ENCODE measurements at places on chromosomes 6 and 20. TPM values are rescaled to one million over a fixed set of nuclear protein-coding genes. Genes with fewer than 3 reads are reported as not detected.

The CAGE1 gene
- total RNA-seq = not detected

DNA sequence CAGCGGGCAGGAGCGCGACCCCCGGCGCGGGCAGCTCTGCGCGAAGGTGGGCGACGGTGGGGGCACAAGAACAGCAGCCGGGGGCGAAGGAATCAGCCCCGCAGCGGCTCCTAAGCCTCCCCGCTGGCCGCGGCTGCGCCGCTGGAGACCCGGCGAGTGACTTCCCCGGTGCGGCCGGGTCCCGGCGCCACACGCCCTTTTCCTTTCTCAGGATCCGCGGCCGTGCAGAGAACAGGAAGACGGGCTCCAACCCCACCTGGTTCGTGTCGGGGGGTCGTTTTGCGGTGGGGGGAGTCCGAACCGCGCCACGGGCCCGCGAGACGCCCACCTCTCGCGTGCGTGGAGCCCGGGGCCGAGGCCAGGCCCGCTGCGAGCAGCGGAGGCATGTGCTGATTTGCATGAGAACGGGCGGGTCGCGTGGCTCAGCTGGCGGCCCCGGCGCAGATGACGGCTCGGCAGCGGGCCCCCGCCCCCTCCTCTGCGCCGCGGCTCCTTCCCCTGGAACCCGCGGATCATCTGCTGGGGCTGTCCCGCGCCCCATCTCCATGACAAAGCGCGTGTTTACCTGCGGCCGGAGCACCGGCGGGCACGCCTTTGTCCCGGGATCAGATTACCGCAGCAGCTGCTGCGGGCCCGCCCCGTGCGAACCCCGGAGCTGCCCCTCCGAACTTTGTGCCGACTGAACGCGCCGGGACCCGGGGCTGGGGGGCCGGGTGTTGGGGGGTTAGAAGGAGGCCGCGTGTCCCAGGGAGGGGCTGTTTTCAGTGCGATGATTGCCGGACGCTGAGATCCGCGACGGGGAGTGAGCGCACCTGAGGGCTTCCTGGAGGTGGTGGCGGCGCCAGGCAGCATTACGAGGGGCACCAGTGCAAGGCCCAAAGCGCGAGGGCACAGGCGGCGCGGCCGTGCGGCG is 4.9 kb upstream of the DLL1 start:
- no peak for DNase-seq

- DNase-seq = no peak
Observed at GRCh38 chr20:58436868-58437645, 48.0 kb downstream of the VAPB start.

DNA sequence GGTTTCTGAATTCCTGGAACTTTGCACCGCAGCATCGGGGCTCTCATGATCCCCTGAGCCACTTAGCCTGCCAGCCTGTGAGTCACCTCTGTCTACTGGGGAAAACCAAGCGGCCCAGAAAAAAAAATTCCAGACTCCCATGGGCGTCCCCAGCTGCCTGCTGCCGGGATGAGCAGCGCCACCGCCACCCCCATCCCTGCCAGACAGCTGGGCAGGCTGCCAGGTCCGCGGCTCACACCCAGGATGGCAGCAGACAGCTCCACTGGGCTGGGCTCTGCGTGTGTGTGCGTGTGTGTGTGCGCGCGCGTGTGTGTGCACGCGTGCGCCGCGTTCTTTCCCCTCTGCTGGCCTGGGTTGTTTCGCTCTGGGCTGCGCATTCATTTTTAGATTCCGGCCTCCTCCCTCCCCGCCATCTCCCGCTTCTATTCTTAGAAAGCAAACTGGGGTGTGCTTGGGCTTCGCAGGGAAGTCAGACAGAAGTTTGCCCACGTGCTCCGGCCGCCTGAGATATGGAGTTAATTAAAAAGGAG is 38.9 kb upstream of the PMEPA1 start:
- DNase-seq = peak; percentile 68

GRCh38 chr6:132065556-132065955 is 114.4 kb upstream of the CCN2 start:
- DNase-seq = no peak

All from left lung (tissue), 14 donors.